ENCODE measurements at places on chromosomes 12 and 14.

GRCh38 chr12:90250766-90251165, 542.1 kb upstream of the ATP2B1 start:
- no peak for DNase-seq

DNA sequence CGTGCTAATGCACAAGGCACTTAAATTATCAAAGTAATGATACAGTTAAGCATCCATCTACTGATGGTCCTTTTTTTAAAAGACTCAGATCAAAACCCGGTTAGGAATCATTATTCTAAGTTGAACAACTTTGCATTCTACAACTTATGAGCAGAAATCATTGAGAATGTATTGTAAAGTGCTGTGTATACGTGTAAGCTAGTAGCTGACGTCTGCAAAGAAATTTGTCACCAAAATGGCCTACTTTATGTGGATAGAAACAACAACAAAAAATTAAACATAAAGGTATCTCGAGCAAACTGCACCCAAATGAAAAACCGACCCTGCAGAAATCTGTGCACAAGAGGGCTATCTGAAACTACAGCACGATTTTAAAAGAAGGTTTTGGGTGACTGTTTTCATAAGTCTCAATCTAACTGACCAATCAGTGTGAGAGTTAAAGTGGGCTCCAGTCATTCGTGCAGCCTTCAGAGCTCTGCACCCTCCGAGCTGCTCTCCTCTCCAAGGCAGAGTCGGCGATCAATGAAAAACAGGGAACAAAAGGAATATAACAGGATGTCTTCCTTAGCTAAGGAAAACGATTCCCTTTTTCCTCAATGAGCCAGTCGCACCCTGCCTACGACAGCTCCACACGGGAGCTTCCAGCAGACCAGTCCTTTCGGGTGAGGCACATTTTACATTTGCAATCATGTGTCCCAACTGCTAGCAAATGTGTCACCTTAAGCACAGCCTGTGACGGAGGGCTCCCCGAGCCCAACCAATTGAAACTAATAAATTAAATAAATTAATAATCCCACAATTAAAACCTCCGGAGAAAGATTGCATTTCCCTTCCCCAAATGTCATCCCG, 200.7 kb upstream of the FOXN3 start:
- no peak for DNase-seq

- no peak for DNase-seq
These were observed 12.2 kb upstream of the GPR68 start for GRCh38 chr14:91256661-91257060.

DNA sequence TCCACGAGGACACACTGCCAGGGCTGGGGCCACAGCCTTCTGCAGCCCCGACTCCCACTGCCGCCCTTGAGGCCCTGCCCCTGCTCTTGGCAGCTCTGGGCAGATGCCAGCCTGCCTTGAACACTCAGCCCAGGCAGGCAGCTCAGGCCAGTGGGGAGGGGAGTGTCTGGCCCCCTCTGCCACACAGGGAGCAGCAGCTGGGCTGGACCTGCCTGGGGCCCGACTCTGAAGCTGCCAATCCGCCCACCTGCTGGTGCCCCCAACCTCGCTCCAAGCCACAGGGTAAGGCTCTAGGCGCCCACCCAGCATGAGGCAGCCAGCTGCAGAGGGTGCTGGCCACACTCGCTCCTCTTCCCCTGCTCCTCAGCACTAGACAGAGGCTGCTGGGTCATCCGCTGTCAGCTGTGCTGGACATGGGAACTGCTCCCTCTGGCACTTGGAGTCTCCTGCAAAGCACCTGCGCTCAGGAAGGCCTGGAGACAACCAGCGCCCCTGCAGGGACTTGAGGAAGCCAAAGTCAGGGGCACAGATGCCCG, 24.6 kb upstream of the NUDT14 start:
- no peak for DNase-seq

DNA sequence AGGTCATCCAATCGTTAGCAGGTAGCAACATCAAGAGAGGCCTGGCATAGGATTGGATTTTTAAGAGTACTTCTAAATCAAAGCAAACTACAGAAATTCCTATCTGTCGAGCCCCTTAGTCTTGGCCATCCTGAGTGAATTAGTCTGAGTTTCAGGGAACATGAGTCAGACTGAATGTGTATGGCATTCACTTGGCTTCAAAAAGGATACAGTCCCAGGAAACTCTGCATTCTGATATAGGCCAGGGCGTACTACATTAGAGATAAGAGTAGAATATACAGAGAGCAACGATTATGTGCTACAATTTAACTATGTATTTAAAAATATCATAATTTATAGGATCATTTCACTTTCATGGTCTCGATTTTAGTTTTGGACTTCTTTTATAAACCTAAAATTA, 242.2 kb downstream of the SOX5 start:
- no peak for DNase-seq

Measured in hypothalamus (tissue), 51 donors.